CD4-positive, alpha-beta T cell treated with Interleukin-21 for 1 hour (primary cell): ENCODE measurements at places on chromosomes 7 and 10.

DNA sequence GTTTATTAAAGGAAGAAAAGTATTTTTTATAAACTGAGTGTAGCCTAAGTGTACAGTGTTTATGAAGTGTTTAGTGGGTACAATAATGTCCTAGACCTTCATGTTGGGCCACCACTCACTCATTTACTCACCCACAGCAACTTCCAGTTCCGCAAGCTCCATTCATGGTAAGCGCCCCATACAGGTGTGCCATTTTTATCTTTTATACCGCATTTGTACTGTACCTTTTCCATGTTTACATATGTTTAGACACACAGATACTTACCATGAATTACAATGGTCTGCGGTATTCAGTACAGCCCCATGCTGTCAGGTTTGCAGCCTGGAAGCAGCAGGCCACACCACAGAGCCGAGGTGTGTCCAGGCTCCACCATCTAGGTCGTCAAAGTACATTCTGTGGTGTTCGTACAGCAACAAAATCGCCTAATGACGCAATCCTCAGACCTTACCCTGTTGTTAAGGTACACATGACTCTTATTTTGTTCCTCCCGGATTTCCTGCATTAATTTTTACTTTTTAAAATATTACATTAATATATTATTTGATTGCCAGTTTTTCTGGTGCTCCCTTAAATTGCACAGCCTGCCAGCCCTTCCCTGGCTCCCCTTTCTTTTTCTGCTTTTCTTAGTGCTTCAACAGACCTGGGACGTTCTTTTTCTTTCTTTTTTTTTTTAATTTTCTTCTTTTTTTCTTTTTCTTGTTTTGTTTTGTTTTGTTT is 881 bp upstream of the SSBP1 start:
- DNase-seq: peak; percentile 39

GRCh38 chr10:4195213-4195612 is 410.2 kb upstream of the KLF6 start:
- DNase-seq: no peak

- DNase-seq: no peak
These were observed 960.7 kb upstream of the CELF2 start for GRCh38 chr10:10056961-10057360.

GRCh38 chr7:126524967-126525366 is 727.8 kb downstream of the GRM8 start:
- no peak for DNase-seq

DNA sequence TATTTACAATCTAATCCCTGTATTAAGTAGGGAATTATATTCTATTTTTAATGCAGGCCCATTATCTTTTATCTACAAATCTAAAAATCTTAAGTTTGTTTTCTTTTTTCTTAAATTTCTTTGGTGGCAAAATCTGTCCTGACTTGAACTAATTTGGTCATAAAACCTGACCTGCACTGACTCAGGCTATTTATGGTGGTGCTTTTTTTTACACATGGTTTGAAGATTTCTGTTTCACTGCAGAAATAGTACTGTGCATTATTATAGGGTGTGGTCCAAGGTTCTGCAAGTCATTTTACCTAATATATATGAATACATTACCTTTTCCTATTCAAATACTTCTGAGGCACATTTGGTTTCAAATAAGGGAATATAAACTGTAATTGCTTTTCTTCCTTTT is 137.0 kb downstream of the CD36 start:
- DNase-seq: no peak

DNA sequence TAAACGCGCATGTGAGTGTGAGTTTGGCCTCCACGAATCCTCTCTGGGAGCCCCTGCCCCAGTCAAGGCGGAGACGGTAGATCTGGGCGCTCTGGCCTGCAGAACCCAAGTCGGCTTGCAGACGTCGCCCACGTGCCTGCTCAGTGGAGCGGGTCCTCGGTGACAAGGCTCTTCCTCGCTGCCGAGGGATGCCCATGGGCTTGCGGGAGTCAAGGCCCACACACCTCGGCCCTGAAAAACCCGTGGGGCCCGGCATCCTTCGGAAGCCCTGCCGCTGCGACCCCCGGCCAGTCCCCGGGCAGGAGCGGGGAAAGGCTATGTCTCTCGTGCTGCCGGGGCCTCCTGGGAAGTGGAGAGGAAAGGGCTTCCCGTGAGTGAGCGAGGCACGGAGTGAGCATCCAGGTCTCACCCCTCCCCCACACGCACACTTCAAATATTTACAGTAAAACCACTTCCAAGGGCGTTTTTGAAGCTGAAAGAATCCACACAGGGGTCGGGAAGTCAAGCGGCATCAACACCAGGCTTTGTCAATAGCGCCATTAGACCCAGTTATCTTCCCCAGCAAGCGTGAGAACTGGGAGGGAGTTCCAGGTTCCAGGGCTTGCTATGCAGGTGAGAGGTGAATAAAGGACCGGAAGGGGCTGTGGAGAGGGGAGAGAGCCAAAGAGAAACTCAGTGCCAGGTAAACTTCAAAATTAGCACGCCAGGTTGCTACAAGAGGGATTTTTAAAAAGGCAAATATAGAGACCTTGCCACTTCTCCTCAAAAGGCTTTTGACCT is 1.1 kb upstream of the MNX1 start:
- DNase-seq: no peak

DNA sequence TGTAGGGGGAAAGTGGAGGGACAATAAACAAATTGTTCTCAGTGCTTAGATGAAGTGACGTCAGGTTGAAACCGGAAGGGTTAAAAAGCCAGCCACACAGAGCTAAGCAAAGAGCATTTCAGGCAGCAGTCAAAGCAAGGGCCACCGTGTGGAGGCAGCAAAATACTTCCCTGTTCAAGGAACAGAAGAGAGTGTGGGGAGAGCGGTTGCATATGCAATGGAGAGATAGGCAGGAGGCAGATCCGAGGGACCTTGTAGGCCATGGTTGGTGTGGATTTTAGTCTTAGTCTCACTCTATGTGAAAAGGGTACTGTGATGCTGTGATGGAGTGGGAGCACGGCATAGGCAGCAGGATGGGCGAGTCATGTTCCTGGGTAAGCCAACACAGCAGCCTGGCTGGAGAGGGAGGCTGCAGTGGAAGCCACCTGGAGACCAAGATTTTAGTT is 3.8 kb upstream of the STN1 start:
- peak; percentile 42 for DNase-seq
